Stimulated activated CD4-positive, alpha-beta T cell treated with anti-CD3 and anti-CD28 coated beads, Interleukin-4, amount 100 ng/mL, for 24 hours (primary cell): ENCODE measurements at places on chromosomes 6 and 20.
A peak's percentile ranks its signal among the peaks of the same experiment; 100 is the strongest.

- DNase-seq = no peak
Observed at GRCh38 chr6:152052061-152052460, 244.6 kb downstream of the ESR1 start.

DNA sequence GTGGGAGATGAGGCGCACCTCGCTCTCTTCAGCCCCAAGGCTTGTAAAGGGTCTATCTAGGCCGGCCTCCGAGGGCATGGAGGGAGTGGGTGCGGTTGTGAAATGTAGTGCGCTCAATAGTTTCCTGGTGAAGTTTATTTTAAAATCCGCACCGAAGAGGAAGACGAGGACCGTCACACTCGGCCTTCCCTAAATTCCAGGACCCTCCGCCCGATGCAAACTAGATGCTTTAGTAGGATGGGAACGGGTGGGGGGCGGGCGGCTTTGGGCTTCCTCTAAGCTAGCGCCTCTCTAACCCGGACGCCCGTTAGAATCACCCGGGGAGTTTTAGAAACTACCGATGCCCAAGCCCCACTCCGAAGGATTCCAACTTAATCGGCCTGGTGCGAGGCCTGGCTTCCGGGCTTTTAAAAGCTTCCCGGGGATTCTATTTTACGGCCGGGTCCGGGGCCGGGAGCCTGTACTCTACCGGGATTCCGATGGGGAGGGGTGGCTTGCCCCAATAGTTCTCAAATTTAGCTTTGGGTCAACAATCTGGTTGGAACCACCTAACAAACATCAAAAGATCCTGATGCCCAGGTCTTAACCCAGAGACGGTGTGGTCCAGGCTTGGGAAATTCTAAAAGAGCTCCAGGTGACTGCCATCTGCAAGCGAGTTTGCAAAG is 548 bp upstream of the BCAS4 start:
- no peak for DNase-seq

DNA sequence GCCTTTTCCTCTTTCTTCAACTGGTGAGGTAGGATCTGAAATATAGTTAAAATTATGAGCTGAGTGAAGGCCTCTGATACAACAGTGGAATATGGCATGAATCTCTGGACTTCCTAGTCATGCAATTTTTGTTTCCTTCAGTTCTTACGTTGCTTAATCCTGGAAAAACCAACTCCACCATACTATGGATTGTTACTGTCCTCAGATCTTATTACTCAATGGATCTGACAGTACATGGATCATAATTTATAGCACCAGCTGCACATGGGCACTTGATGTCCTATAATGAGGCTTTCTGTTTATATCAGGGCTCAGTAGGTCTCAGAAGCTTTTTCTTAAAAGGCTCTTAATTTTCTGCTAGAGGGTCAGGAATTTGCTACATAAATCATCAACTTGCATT is 1341.0 kb upstream of the EYS start:
- no peak for DNase-seq

DNA sequence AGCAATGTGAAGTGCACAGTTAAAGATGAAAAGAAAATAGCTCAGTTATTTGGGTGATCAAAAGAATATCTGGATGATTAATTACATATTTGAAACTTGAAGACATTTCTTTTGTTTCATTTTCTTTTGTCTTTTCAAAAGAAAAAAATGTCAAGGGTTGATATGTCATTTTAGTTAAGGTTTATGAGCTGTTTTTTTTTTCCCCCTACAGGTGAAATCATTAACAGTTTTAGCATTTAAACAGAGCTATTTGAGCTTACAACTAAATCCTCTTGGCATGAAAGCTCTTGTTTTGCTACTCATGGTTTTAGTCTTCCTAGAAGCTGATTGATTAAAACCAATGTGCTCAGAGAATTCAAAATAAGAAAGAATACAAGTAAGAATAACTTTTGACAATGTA is 887.3 kb downstream of the PHF3 start:
- no peak for DNase-seq

GRCh38 chr6:50236164-50236563 is 186.4 kb upstream of the DEFB112 start:
- no peak for DNase-seq

GRCh38 chr6:36969988-36970891 is 15.7 kb downstream of the PI16 start:
- DNase-seq = no peak

DNA sequence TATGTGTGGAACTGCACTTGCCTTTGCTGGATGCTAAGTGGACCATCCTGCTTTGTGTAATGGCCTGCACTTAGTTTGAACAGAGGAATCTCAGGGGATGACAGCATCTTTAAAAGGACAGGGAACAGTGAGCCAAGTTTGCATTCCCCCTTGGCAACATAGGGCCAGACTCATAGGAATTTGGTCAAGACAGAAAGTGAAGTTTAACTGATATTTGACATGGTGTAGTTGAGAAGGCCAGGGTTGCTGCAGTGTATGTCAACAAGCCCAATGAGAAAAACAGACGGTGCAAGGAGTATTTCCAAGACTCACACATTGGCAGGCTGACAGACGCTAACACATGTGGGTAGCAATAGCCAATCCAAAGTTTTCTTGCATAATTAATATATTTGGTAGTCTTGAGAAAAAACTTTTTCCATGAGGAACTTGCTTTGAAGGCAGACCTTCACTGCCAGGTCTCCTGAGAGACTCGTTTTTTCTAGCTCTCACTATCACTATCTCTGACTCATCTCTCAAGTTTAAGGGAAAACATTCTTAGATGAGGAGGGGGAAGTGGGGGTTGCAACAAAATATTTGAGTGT is 213.8 kb downstream of the IBTK start:
- DNase-seq = no peak

DNA sequence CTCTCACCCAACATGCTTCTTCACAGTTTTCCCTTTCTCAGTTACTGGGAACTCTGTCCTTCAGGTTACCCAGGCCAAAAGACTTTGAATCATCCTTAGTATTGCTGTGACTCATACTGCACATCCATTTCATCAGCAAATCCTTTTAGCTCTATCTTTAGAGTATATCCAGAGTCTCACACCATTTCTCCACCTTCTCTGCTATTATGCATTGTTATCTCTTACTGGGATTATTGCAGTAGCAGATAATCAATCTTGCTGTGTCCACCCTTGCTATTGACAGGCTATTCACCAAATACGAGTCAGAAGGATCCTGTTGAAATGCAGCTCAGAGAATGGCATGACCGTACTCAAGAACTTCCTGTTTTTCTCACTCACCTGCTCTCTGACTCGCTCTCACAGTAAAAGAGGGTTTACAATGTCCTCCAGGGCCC is 57.3 kb downstream of the BCKDHB start:
- no peak for DNase-seq

GRCh38 chr20:32281711-32282110 is 4.3 kb downstream of the KIF3B start:
- peak; percentile 17 for DNase-seq
